ENCODE measurements at places on chromosomes 6 and 20.

- no peak overlapping the region for H3K27ac ChIP-seq
- no peak overlapping the region for H3K4me3 ChIP-seq
- H3K27me3 ChIP-seq = no peaks in the 10 kb centered on the region
- no peaks in the 10 kb centered on the region for H3K4me1 ChIP-seq
- DNase-seq = no peak
- no peaks in the 10 kb centered on the region for H3K36me3 ChIP-seq
These were observed 126.9 kb downstream of the ADGRB3 start for GRCh38 chr6:68761985-68762384.

GRCh38 chr6:6220718-6221117 lies 99.7 kb downstream of the F13A1 start:
- no peak for DNase-seq
- H3K36me3 ChIP-seq = no peaks in the 10 kb centered on the region
- H3K4me1 ChIP-seq = no peaks in the 10 kb centered on the region
- peaks cover 4% of the 10 kb centered on the region for H3K27me3 ChIP-seq

GRCh38 chr20:35831029-35831428 lies 59.2 kb downstream of the PHF20 start:
- no peak overlapping the region for H3K4me3 ChIP-seq

- no peak for DNase-seq
- no peak overlapping the region for H3K4me3 ChIP-seq
- peaks cover 10% of the 10 kb centered on the region for H3K36me3 ChIP-seq
These were observed 44.6 kb downstream of the STXBP5 start for GRCh38 chr6:147248859-147249258.

DNA sequence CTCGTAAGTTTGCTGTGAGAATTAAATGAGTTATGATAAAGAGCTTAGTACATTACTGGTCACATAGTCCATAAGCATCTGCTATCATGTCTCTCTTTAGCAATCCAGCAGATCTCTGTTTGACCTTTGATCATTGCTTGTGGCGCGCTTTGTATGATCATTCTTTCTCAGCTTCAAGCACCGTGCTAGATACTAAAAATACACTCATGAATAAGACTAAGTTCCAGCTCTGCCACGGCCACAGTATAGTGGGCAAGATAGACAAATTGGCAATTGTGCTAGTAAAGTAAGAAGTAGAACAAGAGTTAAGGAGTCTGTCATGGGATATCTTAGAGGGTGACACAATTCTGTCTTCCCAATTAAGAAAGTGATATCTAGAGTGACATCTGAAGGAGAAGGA lies 75.2 kb upstream of the ADGRF1 start:
- H3K4me3 ChIP-seq = no peak overlapping the region
- no peak for DNase-seq
- no peaks in the 10 kb centered on the region for H3K4me1 ChIP-seq
- no peak overlapping the region for H3K27ac ChIP-seq
- H3K27me3 ChIP-seq = no peaks in the 10 kb centered on the region

- no peaks in the 10 kb centered on the region for H3K27me3 ChIP-seq
- H3K27ac ChIP-seq = no peak overlapping the region
- H3K36me3 ChIP-seq = no peaks in the 10 kb centered on the region
These were observed 49.0 kb downstream of the RIPOR3 start for GRCh38 chr20:50642288-50642803.

DNA sequence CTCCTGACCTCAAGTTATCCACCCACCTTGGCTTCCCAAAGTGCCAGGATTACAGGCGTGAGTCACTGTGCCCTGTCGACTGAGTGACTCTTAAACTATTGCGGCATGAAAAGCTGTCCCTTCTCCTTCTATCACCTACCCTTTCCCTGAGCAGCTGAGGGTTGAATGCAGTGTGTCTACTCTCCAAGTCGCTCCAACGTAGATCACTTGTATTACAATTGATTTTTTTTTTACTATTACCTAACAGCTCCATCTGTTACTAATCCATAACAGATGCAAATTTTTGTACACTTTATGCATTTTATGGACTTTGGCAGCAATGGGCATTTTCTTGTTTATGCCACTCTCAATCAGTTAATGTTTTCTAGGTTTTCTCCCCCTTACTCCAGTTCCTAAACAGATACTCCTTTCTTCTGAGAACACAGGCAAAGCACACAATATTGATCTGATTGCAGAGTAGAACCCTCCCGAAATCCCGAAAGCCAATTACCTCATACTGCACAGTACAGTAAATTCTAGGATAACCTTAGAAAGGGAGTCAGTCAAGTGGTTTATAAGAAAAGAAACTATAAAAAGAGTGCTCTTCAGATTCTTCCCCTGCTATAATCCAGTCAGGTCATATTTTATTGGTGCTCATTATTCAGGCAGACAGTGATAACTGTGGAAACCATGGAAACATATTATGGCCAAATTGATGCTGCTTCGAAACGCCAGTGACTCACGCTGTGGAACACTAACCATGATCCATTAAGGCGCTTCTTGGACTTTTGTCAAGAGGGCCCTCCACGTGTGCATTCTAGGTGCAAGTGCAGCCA lies 273.0 kb downstream of the ADGB start:
- no peaks in the 10 kb centered on the region for H3K36me3 ChIP-seq
- no peak overlapping the region for H3K4me3 ChIP-seq
- H3K27ac ChIP-seq = no peak overlapping the region
- DNase-seq = no peak

- no peak overlapping the region for H3K27ac ChIP-seq
- peak; percentile 13 for DNase-seq
- H3K4me3 ChIP-seq = no peak overlapping the region
- H3K27me3 ChIP-seq = no peaks in the 10 kb centered on the region
- H3K4me1 ChIP-seq = no peaks in the 10 kb centered on the region
- H3K36me3 ChIP-seq = no peaks in the 10 kb centered on the region
These were observed 33.0 kb upstream of the ME1 start for GRCh38 chr6:83463886-83464285.

- peak; percentile 72 for DNase-seq
- peaks cover 3% of the 10 kb centered on the region for H3K36me3 ChIP-seq
- H3K4me1 ChIP-seq = peaks cover 27% of the 10 kb centered on the region
- peak overlapping the region; percentile 86 for H3K4me3 ChIP-seq
- H3K27ac ChIP-seq = peak overlapping the region; percentile 87
These were observed 663 bp downstream of the FYN start for GRCh38 chr6:111872401-111873177.

DNA sequence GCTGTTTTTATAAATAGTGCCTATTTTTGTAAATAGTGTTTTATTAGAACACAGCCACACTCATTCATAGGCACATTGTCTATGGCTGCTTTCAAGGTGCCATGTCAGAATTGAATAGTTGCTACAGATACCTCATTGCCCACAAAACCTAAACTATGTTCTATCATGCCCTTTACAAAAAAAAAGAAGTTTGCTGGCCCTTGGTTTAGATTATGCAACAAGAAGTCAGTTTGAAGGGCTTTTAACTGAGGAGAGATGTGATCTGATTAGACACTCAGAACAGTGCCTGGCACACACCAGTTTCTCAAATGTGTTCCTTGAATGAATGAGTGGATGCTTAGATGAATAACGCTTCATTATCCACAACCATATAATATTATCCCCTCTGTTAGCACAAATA lies 366.1 kb downstream of the MAFB start:
- H3K27ac ChIP-seq = no peak overlapping the region
- no peaks in the 10 kb centered on the region for H3K36me3 ChIP-seq
- no peaks in the 10 kb centered on the region for H3K4me1 ChIP-seq

DNA sequence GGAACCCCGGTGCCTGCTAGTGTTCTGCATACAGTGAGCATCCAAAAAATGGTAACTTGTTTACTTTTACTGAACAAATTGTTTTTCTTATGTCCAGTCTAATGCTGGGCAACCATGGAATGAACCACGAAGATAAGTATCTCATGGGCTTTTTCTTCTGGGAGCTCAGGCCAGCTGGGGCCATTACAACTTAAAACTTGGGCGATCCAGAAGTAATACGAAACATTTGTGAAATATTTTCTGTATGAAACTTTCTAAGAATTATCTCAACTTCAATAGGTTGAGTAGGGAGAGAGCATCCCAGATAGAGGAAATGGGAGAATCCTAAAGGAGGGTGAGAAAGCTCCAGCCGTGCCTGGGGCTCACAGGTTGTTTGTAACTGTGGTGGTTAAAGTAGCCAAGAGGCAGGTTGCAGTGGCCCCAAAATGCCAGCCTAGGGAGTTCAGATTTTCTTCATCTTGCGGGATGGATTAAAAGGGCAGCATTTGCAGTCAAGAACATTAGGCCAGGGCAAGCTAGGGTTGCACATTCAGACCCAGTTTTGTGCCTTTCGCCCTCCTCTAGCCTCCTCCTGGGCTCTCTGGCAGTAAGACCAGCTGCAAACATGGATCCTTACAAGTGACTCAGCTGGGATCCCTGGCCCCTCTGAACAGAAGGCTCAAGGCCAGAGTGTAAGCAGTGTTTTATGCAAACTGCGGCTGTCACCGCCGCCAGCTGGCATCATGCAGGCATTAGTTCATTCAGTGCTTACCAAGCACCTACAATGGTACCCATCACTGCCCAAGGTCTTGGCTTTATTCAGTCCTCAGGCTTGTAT lies 41.5 kb downstream of the ELMO2 start:
- H3K27ac ChIP-seq = peak overlapping the region; percentile 58
- peak overlapping the region; percentile 96 for H3K4me3 ChIP-seq
- no peak for DNase-seq
- H3K4me1 ChIP-seq = peaks cover 72% of the 10 kb centered on the region

DNA sequence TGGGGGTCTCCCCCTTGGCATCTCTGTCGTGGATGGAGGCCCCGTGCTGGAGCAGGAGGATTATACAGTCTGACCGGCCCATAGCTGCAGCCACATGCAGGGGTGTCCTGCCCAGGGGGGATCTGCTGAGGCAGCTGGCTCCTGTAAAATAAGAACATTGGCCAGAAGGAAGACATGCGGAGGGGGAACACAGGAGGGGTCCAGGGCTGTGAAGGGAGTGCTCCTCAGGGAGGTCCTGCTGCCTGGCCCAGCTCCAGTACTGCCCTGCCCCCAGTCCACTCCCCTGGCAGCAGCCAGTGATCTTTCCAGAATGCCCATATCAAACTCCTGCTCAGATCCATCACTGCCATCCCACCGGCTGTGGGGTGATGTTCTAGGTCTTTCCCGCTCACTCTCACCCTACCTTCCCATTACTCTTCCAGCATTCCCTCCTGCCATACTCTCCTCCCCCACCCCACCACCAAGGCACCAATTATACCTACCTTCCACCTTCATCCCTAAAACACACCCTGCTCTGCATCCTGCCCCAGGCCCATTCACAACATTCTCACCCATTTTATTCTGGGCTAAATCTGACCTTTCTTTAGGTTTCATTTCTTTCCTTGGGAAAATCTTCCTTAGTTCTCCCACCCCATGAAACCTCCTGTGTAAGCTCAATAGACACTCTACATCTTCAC lies 9.7 kb downstream of the ANKRD60 start:
- H3K27me3 ChIP-seq = peaks cover 19% of the 10 kb centered on the region
- H3K4me1 ChIP-seq = no peaks in the 10 kb centered on the region
- H3K36me3 ChIP-seq = no peaks in the 10 kb centered on the region
- no peak for DNase-seq

DNA sequence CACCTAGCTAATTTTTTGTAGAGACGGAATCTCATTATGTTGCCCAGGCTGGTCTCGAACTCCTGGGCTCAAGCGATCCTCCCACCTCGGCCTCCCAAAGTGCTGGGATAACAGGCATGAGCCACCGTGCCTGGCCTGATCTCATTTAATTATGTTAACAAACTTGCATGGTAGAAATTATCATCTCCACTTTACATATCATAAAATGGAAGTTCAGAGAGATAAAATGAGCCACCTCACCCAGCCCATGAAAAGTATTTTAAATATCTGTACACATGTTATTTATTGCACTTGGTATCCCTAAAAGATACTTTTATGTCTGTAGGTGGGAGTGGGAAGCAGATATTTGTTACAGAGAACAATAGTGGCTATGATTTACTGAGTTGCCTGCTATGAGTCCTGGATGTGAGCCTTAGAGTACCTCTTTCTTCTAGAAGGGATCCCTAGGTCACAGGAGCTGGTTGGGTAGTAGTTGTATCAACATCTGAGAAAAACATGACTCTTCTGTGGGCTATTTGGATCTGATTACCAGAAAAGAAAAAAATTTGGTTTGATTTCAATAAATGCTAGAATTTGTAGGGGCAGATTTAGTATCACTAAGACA lies 52.4 kb upstream of the EIF2S2 start:
- H3K27ac ChIP-seq = no peak overlapping the region
- no peaks in the 10 kb centered on the region for H3K36me3 ChIP-seq
- no peak for DNase-seq
- no peak overlapping the region for H3K4me3 ChIP-seq

All from CD4-positive, alpha-beta T cell (primary cell).